ENCODE measurements at places on chromosomes 12 and 14. TPM values are rescaled to one million over a fixed set of nuclear protein-coding genes. Genes with fewer than 3 reads are reported as not detected.

The GABARAPL1 gene
- 122 TPM for total RNA-seq

The APAF1 gene
- total RNA-seq, result 6.2 TPM

The KRT4 gene
- total RNA-seq, result not detected

The BMP4 gene
- total RNA-seq, result 26.0 TPM

The KRT77 gene
- total RNA-seq, result not detected

The MGP gene
- 1,009 TPM for total RNA-seq

The IL31 gene
- not detected for total RNA-seq

The MDGA2 gene
- 0.33 TPM for total RNA-seq

The LIN7A gene
- 8.9 TPM for total RNA-seq

The TRPV4 gene
- 0.55 TPM for total RNA-seq

The IRAK3 gene
- 15.8 TPM for total RNA-seq

The RDH12 gene
- total RNA-seq, result not detected

The DHRS2 gene
- not detected for total RNA-seq

The KLRC2 gene
- total RNA-seq, result not detected

The ANGEL1 gene
- total RNA-seq, result 10.0 TPM

DNA sequence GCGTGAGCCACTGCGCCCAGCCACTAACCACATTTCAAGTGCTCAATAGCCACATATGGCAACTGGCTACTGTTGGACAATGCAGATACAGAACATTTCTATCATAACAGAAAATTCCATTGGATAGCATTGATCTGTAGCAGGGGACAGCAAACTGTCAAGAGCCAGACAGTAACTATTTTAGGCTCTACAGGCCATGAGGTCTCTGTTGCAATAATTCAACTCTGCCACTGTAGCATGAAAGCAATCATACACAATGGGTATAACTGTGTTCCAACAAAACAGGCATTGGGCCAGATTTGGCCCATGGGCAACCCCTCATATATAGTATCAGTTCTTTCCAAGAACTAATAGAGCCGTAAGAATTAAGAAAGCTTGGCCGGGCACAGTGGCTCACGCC lies 8.0 kb downstream of the CSRNP2 start:
- DNase-seq, result no peak

DNA sequence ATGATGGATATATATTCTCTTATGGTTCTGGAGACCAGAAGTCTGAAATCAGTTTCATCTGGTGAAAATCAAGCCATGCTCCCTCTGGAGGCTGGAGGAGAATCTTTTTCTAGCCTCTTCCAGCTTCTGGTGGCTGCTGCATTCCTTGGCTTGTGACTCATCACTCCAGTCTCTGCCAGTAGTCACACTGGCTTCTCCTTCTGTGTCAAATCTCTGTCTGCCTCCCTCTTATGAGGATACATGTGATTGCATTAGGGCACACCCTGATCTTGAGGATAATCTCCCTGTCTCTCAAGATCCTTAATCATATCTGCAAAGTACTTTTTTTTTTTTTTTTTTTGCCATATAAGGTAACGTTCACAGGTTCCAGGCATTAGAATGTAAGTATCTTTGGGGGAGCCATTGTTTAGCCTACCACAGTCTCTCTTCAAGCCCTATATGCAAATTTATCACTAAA lies 17.7 kb downstream of the DNAL1 start:
- no peak for DNase-seq

- DNase-seq, result no peak
These were observed 75.8 kb upstream of the RIN3 start for GRCh38 chr14:92437729-92438285.

GRCh38 chr12:68477261-68477772 lies 133.4 kb upstream of the RAP1B start:
- DNase-seq, result no peak

GRCh38 chr14:72775923-72776554 lies 117.9 kb downstream of the DPF3 start:
- DNase-seq, result no peak

DNA sequence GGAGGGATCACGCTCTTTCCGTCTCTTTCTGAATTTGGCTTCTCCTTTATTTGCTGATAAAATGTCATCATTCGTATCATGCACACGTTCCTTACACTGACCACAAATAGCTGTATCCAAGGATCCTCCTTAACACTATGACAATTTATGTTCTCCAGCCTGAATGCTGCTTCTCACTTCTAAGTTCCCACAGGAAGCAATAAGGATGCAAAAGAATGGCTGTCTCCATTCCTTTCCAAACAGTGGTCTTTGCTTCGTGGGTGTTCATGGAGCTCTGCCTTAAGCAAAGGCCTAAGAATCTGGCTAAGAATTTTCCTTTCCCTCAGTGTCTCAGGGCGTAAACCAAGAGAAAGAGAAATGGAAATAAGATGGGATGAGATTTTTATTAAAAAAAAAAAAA lies 200.2 kb downstream of the ITPR2 start:
- no peak for DNase-seq

GRCh38 chr12:130497991-130498390 lies 160.3 kb downstream of the PIWIL1 start:
- no peak for DNase-seq

DNA sequence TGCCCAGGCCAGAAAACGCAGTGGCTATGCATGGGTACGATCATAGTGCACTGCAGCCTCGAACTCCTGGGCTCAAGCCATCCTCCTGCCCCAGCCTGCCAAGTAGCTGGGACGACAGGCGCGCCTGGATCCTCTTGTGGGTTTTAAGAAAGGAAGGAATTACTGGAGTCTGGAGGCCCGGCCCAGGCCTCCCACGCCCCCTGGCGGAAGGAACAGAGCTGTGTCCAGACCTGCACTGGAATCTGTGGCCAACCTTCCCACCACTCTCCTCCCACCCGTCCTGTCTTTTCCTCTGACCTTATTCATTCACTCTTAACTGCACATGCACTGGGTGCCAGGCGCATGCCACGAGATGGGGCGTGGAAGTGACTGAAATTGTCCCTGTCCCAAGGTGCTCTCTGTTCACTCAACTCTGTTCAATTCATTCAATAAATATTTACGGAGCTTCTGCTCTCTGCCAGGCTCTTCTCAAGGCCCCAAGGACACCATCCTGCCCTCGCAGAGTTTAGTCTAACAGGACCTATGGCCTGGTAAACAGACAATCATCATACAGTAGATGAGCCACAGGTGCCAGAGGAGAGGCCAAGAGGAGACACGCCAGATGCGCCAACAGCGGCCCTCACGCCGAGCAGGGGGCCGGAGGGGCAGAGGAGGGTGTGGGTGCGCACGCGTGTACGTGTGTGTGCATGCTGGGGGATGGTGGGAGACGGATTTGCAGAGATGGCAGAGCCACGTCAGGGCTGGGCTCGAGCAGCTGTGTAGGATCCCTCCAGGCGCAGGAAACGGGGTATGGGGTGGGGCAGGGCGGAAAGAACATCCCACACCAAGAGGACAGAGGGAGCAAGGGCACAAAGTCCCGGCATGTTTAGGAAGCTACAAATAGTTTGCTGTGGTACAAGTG lies 13.7 kb upstream of the TMEM106C start:
- DNase-seq, result peak; percentile 86

DNA sequence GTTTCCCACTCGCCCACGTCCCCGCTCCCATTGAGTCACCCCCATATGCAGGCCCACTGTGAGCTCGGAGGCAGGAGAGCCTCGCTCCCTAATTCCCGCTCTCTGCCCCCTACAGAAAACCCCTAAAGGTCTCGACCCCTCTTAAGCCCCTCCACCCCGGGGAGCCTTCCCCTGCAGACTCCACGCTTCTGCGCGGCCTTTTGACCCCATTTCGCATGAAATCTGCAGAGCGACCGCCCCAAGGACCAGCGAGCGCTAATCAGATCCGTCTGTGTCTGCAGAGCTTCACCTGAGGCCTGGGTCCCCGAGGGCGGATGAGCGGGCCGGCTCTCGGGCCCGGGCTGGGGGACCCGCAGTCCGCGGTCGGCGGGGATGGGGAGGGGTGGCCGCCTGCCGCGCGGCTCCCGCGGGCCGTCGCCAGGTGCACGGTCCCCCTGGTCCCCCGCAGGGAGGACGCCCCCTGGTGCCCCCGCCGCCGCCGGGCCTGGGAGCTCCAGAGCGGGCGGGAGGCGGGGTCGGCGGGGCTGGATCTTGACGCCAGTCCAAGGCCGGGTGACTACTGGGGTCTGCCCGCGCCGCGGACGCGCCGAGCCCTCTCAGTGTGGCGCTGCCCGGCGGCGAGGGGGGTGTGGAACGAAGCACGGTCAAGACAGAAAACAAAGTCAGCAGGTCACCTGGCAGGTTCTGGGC lies 10.1 kb downstream of the BMP4 start:
- DNase-seq, result no peak

DNA sequence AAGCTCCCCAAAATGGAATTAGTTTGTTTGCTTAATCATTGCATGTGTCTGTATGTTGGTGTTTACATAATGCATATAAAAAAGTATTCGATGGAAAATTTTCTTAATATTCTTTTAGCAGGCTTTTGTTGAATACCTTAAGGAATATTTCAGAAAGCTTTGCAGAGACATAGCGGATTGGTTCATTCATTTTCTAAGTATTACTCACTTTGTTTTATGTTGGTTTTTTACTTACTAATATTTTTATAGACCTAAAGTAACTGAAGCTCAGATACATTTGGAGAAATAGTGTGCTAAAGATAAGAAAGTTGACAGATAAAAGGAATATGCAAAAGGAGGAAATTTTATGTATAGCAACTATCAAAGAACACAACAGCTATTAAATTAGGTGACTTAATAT lies 191.0 kb downstream of the ERC1 start:
- no peak for DNase-seq

- no peak for DNase-seq
These were observed 10.7 kb upstream of the SNAPC1 start for GRCh38 chr14:61751475-61751989.

DNA sequence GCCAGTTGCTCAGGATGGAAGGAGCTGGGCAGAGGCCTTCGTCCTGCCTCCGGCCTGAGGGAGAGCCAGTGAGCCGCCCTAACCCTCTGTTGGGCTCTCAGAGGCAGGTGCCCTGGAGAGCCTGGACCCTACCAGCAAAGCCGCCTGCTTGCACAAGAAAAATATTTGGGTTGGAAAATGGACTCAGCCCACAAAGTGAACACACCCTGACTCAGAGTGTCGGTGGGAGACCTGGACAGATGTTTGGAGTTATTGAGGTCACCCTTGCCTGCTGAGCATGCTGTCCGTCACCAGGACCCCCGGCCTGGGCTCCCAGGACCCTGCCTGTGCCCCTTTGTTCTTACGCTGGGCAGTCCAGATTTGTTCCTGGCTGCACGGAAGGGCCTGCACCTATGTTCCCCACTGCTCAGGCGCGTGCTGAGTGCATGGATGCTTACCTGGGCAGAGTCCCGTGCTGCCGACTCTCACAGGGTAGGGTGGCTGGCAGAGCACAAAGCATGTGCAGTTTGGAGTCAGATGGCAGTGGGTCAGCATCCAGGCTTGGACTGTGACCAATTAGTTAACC lies 22.4 kb downstream of the FAM181A start:
- DNase-seq, result no peak

GRCh38 chr12:59119676-59120075 lies 199.4 kb upstream of the LRIG3 start:
- DNase-seq, result no peak

GRCh38 chr12:130829391-130830245 lies 9.4 kb downstream of the STX2 start:
- DNase-seq, result no peak

GRCh38 chr12:92502417-92503028 lies 200.3 kb upstream of the PLEKHG7 start:
- DNase-seq, result no peak

DNA sequence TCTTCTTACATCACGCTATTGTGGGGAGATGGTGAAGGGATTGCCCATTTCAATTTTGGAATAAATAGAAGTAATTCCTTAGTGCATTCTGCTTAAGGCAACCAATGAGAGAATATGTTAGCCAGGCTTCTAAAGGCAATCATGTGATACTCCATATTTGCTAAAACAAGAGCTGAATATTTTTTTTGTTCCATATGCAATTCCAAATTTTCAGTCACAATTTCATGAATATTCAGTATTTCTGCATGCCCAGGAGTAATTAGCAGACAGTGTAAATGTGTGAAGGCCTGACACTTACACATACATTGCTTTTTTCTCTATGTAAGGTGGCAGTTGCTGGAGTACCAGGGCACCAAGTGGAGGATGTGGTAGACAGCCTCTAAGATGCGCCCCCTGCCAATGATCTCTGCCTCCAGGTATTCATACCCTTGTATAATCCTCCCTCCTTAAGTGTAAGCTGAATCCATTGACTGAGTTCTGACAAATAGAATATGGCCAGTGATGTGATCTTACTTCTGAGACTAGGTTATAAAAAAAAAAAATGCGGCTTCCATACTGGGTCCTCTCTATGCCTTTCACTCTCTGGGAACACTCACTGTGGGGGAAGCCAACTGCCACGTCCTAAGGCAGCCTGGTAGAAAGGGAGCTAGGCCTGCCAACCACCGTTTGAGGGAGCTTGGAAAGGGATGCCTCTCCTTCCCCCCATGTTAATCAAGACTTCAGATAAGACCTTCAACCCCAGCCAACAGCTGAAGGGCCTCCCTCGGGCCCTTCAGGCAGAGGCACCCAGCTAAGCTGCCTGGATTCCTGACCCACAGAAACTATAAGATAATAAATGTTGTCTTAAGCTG lies 62.7 kb upstream of the PTGR2 start:
- DNase-seq, result peak; percentile 62

GRCh38 chr14:22311636-22312035 lies 277.4 kb downstream of the DAD1 start:
- no peak for DNase-seq

GRCh38 chr14:101543814-101544213 lies 17.5 kb upstream of the DIO3 start:
- no peak for DNase-seq
